Activated T-cell treated with anti-CD3 and anti-CD28 coated beads for 48 hours (primary cell): ENCODE measurements at places on chromosomes 4 and X.

GRCh38 chrX:44675362-44676024 is 132.8 kb upstream of the FUNDC1 start:
- DNase-seq: no peak

GRCh38 chr4:83629945-83630721 is 94.2 kb downstream of the GPAT3 start:
- no peak for DNase-seq

GRCh38 chr4:57607566-57608180 is 497.5 kb upstream of the IGFBP7 start:
- DNase-seq: no peak

DNA sequence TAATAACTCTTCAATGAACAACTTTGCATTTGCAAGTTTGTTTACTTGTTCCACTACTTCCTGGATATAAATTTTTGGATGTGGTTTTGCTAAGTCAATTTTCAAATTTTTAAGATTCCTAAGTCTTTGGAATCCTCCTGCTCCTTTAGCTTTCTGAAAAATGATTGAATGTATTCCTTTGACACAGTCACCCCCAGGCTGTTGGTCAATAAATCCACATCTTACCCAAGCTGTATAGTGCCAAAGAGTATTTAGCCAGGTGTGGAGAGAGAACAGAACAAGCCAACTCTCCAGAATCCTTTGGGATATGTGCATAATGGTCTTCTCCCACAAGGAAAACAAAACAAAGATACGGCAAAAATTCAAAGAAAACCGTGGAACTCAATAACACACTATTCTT is 56.9 kb upstream of the INTU start:
- no peak for DNase-seq

GRCh38 chrX:15158736-15159406 is 111.0 kb downstream of the ASB9 start:
- DNase-seq: peak; percentile 8

GRCh38 chr4:143384381-143384994 is 47.8 kb downstream of the GAB1 start:
- no peak for DNase-seq

- no peak for DNase-seq
Observed at GRCh38 chr4:86386817-86387415, 27.1 kb upstream of the MAPK10 start.

GRCh38 chr4:121653214-121653613 is 43.6 kb downstream of the ANXA5 start:
- no peak for DNase-seq

DNA sequence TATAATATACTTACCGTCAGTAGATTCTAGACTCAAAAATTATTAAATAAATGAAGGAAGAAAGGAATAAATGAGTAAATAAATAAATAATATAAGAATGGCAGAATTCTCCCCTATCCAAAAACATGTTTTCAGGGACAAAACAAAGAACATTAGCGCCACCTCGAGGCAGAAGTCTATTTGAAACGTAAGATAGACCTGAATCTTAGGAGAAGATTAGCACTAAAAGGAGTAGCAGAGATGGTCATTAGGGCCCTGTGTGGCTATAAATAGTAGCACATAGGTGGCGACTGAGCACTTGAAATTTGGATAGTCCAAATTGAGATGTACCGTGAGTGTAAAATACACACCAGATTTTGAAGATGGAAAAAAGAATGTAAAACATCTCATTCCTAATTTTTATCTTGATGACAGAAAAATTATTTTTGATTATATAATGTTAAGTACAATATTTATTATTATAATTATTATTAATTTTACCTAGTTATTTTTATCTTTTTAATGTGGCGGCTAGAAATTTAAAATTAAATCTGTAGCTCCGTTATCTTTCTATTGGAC is 24.3 kb upstream of the SRD5A3 start:
- DNase-seq: peak; percentile 39

DNA sequence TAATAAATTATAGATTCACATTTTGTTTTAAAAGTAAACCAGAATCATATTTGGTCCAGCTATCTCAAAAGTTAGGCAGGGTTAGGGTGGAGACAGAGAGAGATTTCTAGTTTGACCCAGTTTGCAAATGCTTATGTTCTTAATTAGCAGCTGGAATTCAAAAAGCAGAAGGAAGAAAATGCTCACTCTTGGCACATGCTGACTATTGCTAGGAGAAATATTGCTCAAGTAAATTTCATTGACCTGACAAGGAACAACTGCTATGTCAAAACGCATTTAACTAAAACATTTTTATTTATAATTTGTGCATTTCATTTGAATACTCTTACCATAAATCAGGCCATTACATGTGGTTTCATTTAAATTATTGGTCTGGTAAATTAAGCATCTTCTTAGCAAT is 131.8 kb downstream of the GLRA3 start:
- no peak for DNase-seq

DNA sequence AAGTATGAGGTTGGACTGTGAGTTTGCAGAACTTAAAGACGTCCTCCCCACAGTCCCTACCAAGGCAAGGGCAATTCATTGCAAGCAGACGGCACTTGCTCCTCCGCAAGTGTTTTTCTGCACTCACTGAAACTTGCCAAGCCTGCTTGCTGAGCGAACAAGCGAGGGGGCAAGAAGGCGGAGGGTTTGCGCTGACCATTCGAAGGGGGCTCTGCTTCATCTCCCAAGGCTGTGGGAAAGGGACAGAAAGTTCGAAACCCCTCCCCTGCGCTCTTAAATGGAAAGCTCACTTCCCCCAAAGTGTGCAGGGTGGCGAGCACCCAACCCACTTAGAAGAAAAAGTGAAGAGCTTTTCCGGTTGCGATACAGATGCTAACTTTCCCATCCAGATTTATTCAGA is 1.4 kb downstream of the MID1 start:
- no peak for DNase-seq

GRCh38 chrX:104330966-104331365 is 76.2 kb upstream of the ESX1 start:
- DNase-seq: no peak

DNA sequence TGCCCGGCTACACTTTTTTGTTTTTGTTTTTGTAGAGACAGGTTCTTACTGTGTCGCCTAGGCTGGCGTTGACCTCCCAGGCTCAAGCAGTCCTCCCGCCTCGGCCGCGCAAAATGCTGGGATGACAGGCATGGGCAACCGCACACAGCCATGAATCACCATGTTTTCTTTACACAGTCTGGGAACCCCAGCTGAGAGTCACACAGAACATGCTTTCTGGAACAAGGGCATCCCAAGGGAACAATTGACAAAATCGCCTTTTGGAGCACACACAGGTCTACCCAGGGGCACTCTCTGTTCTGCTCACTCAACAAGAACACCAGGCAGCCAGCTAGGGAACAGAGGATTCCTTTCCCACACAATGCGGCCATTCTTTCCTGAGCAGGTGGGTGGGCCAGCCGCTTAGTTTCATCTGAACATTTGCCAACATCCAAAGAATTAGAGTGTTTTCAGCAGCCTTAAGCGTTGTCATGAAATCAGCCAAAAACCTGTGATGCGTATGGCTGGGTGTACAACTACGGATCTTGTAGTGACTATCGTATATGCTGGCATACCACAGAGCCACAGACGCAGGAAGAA is 15.7 kb downstream of the PRKX start:
- no peak for DNase-seq

DNA sequence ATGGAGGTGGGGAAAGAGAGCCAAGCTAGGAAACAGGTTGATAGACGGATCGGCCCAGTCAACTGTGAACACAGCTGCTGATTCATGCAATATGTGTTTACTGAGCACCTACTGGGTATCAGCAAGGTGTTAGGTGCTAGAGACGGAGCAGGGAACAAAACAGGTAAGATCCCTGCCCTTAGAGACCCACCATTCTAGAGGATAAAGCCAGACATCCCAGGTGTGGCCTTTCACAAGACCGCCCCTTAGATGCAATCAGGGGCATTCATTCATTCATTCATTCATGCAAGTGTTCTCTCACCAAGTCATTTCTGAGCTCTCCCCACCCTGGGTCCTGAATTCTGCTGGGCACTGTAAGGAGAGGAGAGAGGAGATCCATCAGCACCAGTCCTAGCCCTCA is 20.2 kb upstream of the MTM1 start:
- no peak for DNase-seq
